H4 (cell line): ENCODE measurements at places on chromosomes 5 and 9. TPM values are rescaled to one million over a fixed set of nuclear protein-coding genes. Genes with fewer than 3 reads are reported as not detected.

- DNase-seq: no peak
Measured at GRCh38 chr9:126443144-126443543, 116.5 kb downstream of the MVB12B start.

DNA sequence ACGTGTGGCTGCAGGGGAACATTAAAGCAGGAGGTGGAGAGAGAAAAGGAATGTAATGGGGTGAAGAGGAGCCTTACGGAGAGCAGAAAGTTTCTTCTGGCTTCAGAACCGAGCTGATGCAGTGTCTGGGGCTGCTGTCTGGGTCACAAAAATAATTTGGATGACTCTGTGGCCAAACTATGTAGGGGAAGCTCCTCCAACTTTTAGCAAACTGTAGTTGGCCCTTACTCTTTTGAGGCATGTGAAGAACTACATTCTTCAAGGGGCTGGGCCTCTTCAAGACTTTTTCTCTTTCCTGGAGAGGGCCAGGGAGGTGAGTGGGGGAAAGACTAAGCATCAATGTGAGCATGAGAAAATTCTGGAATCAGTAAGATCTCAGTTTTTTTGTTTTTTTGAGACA lies 31.9 kb upstream of the SPARC start:
- DNase-seq: no peak

DNA sequence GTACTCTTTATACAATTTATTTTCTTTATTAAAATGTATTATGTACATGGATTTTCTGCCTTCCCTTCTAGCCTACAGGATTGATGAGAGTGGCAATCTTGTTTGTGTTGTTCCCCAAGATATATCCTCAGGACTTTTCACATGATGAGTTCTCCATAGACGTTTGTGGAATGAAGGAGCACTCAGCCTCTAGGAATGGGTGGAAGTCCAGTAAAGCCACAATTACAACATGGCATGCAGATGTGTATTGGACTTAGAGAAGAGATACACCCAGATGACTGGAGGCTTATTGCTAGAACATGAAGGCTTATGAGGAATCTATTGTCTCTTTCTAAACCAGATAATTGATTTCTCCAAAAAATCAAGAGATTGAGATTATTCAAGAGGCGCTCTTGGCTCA lies 8.2 kb upstream of the DOCK2 start:
- no peak for DNase-seq

The KLHL9 gene
- 0.06 TPM in 1 of 2 replicates, not detected in the other for total RNA-seq

The FBXO38 gene
- 30.1 and 63.3 TPM in 2 replicates for total RNA-seq

The CDKN2B-AS1 gene
- not detected in 2 replicates for total RNA-seq
